Germinal center (tissue), 1 donor: ENCODE measurements at places on chromosomes 12 and 14.
A peak's percentile ranks its signal among the peaks of the same experiment; 100 is the strongest.

- no peak for DNase-seq
Measured at GRCh38 chr12:109588461-109589239, 15.1 kb downstream of the MVK start.

- DNase-seq = peak; percentile 47
Measured at GRCh38 chr14:22071006-22071405, 397.4 kb upstream of the OR4E1 start.

- peak; percentile 16 for DNase-seq
Measured at GRCh38 chr12:122726080-122726558, 4.5 kb downstream of the HCAR1 start.

DNA sequence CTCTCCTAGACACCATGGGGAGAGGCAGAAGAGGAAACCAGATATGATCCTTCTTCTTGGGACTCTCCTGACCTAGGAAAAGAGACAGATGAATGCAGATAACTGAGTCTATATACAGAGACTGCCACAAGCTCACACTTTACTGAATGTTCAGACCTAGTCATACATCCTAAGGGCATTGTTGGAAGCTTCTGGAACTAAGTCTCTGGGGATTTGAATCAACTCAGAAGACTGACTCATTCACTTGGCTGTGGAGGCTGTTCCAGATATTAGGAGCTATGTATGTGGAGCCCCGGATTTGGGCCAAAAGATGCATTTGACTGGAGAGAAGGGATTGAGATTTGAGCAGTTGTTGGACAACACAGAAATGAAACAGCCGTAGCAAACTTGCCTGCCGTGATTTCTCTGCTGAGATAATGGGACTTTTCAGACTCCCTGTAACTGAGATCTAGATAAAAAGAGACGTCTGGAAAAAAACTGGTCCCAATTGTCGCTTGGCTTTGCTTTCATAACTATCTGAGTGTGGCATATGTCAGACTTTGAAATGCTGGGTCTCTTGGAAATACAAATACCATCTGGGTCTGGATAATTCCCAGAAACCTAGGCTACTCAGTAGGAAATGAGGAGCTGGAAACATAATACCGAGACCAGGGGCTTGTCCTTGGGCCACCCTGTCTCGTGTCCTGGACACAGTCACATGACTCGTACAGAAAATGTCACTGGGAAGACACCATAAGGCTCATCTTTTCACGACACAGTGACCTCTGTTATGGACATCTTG, 396.8 kb downstream of the NUAK1 start:
- no peak for DNase-seq

- DNase-seq = no peak
Measured at GRCh38 chr12:108886873-108887629, 7.2 kb downstream of the DAO start.

- peak; percentile 45 for DNase-seq
Measured at GRCh38 chr12:67988601-67989021, 636 bp upstream of the IFNG-AS1 start.

- DNase-seq = no peak
Measured at GRCh38 chr14:53953828-53954550, 2.6 kb downstream of the BMP4 start.

DNA sequence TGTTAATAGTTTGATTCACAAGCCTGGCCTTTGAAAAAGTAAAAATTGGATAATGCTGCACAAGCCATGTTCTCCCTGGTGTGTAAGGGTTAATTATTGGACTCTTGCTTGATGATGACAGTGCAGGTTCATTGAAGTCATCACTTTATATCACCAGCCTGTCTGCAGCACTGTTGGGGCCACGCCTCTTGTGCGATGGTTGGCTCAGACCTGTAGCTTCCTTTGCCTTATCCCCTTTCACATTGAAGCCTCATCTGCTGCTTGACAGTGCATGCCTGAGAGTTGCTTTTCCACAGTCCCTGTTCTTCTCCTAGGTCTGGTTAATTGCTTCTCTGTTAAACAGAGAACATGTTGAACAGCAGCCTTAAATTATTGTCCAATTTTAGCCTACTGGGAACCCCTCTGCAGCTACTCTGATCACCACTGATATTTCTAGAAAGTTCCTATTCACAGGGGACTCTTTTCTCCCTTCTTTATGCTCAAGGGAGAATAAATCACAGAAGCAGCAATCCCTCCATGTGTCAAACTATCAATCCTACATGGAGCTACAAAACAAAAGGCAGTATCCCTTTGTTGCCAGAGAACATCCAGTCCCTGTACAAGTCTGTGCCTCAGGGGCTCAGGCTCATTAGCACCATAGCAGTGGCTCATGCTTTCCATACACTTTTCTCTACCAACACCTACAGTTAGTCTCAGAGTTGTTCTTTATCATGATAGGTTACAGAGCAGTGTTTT, 322.1 kb downstream of the RGS6 start:
- no peak for DNase-seq

GRCh38 chr14:103091041-103091882, 3.3 kb upstream of the EXOC3L4 start:
- DNase-seq = peak; percentile 92

GRCh38 chr12:6038160-6038559, 86.3 kb downstream of the VWF start:
- peak; percentile 70 for DNase-seq

- DNase-seq = no peak
Measured at GRCh38 chr12:131058700-131059099, 105.0 kb downstream of the ADGRD1 start.

DNA sequence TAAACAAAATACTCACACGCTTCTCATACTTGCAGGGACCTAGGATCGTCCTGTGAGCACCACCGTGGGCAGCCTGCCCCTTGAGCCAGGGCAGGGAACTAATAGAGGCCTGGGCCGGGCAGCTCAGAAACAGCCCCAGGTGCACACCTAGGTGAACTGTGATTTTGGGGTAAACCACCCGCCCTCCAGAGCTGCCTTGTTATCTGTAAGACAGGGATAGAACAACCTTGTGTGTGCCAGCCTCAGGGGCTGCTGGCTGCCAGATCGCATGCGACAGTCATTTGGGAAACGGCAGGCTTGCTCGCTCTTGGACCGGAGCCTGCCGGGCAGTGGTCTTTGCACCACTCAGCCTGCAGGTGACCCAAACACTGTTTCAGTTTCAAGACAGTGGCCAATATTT, 86.8 kb downstream of the ADGRD1 start:
- no peak for DNase-seq

DNA sequence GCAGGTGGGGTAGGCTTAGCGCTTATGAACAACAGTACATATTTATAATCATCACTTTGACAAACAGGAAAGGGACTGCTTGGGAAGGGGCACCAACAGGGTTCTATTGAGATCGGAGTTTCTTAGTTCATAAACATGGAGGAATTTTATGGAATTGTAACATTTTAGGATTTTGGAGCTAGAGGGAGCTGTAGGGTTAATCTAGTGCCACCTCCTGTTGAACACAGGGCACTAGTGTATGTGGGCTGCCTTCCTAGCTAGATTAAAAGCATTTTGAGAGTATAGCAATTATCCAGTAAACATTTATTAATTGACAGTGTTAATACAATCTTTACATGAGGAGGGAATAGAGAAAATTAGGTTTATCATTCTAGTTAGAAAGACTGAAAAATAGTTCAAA, 23.1 kb upstream of the TBC1D30 start:
- no peak for DNase-seq

DNA sequence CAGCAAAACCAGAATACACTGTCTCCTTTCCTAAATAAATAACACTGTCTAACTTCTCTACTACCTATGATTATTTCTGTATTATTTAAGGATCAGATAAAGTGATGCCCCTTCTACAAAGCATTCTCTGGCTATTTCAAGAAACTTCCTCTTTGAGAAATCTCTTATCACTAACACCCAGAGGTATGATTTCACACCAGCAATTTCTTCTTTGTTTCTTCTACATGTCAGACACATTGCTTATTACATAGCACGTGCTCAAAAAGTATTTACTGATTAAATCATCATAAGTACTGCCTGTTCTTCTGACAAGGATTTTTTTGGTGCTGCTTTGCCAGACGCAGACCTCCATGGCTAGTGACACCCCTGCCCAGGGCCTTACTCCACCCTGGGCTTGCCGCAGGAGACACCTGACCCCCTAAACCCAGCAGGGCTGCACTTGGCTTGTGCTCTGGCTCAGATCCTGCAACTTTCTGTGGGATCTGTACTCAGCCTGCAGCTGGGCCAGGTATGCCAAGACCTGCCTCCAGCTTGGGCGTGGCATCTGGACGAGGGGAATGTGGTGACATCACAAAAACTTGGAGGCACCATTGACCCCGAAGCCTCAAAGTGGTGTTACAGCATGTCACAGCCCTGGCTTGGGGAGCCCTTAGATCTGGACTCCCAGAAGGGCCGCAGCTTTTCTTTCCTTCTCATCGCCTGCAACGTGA, 15.4 kb upstream of the HIGD1C start:
- no peak for DNase-seq

DNA sequence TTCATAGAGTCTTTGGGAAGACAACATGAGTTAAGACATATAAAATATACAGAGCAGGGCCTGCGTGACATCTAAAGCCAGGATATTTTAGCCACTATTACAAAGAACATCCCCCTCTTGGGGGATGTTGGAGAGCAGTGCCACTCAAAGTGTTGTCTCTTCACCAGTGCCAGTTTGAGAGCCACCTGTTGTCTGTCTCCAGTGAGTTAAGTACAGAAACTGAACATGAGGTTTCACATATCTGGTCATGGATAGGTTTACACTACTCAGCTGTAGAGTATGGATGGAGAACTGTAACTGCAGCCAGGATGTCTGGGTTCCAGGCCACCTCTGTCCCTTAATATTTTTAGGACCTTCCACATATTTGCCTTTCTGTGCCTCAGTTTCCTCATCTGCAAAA, 39.1 kb downstream of the RNFT2 start:
- DNase-seq = no peak

DNA sequence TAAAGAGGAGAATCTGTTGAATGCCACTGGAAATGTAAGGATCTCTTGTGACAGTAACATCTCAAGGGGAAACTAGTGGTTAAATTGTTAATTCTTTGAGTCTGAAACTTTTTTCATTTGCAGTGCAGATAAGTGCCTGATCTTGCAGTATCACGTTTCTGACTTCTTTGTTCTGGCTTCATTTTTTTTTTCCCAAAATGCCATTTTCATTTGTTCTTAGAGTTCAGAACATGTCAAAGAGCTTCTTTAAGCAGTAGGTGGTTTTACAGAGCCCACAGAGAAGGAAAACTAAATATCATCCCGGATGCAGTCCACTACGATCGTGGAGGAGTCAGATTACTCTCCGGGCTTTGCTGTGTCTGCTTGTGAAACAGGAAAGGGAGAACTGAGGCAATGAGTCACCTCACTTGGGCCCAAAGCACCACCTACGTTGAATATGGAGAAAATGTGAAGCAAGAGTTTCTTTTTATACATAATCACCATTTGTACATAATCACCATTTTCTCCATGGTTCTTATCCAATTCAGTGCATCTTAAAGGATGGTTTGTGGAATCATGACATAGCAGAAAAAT, 43.9 kb downstream of the HMGA2 start:
- DNase-seq = no peak

- no peak for DNase-seq
Measured at GRCh38 chr12:130195776-130196175, 33.5 kb downstream of the FZD10 start.

DNA sequence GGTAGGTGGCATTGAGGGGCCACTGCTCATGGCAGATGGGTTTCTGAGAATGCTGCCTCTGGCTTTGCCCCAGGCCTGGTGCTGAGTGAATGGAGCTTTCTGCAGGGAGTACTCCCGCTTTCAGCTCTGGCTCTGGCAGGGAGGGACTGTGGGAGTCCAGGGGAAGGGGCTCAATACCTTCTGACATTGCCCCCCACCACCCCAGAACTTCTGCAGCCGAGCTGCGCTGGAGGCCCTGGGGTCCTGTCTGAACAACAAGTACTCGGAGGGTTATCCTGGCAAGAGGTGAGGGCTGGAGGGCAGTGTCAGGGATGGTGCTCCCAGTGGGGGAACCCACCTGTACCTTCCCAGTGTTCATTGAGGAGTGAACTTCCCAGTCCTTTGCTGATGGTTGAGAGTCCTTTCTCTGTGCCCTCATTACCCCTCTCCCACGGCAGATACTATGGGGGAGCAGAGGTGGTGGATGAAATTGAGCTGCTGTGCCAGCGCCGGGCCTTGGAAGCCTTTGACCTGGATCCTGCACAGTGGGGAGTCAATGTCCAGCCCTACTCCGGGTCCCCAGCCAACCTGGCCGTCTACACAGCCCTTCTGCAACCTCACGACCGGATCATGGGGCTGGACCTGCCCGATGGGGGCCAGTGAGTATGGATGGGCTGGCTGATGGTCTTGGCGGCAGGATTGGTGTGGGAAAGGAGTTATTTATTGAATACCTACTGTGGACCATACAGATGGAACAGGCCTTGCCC, 1.9 kb downstream of the SHMT2 start:
- DNase-seq = no peak

- DNase-seq = no peak
Measured at GRCh38 chr14:90643982-90644670, 172.1 kb downstream of the TTC7B start.

DNA sequence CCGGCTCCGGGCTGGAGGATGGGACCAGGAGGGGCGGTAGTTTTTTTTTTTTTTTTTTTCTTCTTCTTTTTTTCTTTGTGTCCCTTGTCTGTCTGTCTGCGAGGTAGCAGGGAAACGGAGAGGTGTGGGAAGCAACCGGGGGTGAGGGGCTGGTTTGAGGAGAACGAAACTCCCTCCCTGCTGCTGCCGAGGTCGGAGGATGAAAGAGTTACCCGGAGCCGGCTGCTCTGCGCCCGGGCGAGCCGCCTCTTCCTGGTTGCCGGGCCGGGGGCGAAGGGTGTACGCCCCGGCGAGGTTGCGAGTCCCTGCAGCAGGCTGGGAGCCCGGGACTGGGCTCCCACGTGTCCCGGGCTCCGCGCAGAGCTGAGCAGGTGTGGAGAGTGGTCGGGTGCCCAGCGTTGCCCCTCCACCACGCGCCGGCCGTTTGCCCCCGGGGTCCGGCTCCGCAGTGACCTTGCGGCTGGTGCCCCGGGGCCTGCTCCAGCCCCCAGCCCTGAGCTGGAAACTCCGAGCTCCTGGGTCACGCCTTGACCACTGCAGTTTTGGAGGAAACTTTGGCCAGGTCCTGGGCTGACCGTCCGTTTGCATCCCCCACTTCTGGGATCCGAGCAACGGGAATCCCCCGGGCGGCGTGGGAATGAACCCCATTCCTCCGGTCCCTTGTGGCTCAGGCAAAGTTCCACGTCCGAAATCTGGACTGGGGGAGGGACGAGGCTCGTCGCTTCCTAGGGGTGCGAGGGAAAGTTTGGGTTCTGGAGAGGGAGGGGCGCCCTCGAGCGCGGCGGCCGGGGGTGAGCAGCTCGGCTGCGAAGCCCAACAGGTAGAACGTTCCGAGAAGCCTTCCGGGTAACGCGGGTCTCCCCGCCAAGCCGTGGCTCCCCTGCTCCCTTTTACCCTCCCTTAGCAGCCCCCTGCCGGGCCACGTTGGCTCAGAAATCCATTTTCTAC, 1.3 kb downstream of the CHST11 start:
- DNase-seq = peak; percentile 71
